Stimulated activated CD8-positive, alpha-beta memory T cell treated with anti-CD3 and anti-CD28 coated beads, Interleukin-7, amount 100 ng/mL, for 48 hours (primary cell): ENCODE measurements at places on chromosomes 3 and 15.

DNA sequence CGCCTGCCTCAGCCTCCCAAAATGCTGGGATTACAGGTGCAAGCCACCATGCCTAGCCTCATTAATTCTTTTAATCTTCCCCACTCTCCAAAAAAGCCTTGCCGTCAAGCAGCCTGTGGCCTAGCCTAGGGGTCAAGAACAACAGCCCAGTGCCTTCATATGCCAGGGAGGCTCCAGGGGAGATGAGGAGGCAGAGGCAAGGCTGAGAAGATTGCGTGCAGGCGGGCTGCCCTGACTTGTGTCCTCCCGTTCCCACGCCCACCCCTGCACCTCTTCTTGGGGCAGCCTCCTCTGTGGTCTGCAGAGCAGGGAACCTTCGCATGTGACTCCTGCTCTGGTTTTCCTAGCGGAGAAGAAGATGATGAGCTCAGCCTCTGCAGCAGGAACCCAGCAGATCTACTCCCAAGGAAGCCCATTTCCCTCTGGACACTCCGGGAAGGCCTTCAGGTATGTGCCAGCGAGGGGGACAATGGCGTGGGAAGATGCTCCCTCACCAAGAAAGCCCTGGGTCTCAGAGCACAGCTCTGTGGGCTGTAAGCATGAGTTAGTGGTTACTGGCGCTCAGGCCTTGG lies 118.5 kb upstream of the ABHD17C start:
- no peak for DNase-seq

- DNase-seq, result no peak
Observed at GRCh38 chr3:11226042-11226370, 46.2 kb upstream of the ATG7 start.

- no peak for DNase-seq
Observed at GRCh38 chr3:186273586-186273985, 88.4 kb downstream of the DGKG start.

GRCh38 chr3:79161941-79162340 lies 605.9 kb downstream of the ROBO1 start:
- no peak for DNase-seq

- DNase-seq, result no peak
Observed at GRCh38 chr3:12155828-12156227, 2.9 kb downstream of the TIMP4 start.

- DNase-seq, result no peak
Observed at GRCh38 chr3:37504583-37505357, 330.4 kb upstream of the LRRFIP2 start.

GRCh38 chr15:35023804-35024203 lies 35.7 kb upstream of the ZNF770 start:
- DNase-seq, result no peak

GRCh38 chr3:12879191-12879815 lies 37.9 kb upstream of the RPL32 start:
- DNase-seq, result no peak

DNA sequence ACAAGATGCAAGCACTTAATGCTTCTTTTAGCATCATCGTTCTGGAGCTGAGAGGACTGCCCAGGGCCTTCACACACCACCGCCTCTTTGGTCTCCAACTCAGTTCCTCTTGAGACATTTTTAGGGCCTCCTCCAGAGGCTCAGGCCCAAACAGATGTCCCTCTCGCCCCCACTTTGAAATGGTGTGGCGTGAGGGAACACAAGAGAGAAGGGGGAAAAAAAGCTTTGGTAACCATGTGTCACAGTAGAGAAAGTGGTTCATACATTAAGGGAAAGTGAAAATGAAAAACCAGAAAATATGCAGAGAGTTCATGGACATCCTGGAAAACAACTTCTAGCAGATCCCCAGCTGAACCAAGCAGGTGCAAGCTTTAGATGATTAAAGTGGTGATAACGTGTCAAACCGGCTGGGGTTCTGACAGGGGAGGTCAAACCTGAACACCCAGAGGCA lies 33.1 kb upstream of the FOXP1 start:
- no peak for DNase-seq

GRCh38 chr15:60798821-60799220 lies 319.9 kb upstream of the ICE2 start:
- no peak for DNase-seq

- no peak for DNase-seq
Observed at GRCh38 chr15:50828610-50829206, 63.2 kb upstream of the SPPL2A start.

DNA sequence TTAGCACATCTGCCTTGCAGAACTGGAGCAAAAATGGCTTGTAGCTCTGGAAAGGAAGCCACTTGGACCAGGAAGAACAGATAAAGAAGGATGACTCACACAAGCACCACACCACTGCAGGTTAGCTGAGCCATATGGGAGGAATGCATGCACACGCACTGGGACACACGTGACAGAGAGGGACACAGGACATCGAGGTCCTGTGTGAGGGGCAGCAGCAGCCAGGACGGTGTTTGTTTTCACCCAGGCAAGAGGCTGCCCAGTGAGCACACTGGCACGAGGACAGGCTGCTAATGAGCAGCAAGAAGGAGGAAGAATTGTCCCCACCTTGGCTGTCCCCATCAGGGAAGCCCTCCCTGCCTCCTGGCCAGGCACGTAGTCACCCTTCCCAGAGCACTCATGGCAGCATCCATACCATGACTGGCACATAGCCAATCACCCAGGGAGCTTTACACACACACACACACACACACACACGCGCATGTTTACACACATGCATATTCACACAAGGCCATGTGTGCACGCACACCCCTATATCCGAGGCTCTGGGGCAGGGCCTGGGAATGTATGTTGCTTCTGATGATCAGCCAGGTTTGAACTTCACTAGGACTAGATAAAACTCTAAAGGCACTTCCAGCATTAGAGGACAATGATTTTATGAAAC lies 24.0 kb upstream of the SPTBN5 start:
- no peak for DNase-seq
